ENCODE measurements at places on chromosomes 4 and X. TPM values are rescaled to one million over a fixed set of nuclear protein-coding genes. Genes with fewer than 3 reads are reported as not detected.

GRCh38 chrX:41781500-41781899, 57.5 kb downstream of the GPR82 start:
- DNase-seq = peak; percentile 28

GRCh38 chr4:33882246-33882990, 2361.9 kb downstream of the ARAP2 start:
- peak; percentile 21 for DNase-seq

CD99L2 gene
- polyA plus RNA-seq = 46.3 TPM

CXCL8 gene
- 10.7 TPM for polyA plus RNA-seq

Measured in muscle of leg (tissue), 16 donors.